ENCODE measurements at places on chromosomes 2 and 18.

GRCh38 chr2:24375349-24376087 lies 15.2 kb upstream of the ITSN2 start:
- DNase-seq: no peak

GRCh38 chr2:240856151-240856980 lies 12.3 kb upstream of the AGXT start:
- DNase-seq: no peak

DNA sequence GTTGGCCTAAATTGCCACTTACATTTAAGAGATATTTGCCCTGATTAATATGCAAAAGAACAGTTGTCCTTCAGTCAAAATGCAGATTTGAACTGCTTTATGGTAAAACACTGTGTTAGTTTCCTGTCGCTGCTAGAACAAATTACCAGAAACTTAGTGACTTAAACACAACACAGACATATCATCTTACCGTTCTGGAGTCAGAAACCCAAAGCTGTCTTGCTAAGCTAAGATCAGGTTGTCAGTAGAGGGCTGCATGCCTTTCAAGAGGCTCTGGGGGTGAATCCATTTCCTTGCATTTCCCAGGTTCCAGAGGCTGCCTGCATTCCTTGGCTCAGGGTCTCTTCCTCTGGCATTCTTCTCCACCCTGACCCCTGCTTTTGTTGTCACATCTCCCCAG lies 149.5 kb downstream of the FAM161A start:
- DNase-seq: no peak

- DNase-seq: no peak
Measured at GRCh38 chr2:42424033-42424432, 63.0 kb upstream of the COX7A2L start.

GRCh38 chr2:110807522-110807921 lies 75.1 kb downstream of the ACOXL start:
- DNase-seq: no peak

DNA sequence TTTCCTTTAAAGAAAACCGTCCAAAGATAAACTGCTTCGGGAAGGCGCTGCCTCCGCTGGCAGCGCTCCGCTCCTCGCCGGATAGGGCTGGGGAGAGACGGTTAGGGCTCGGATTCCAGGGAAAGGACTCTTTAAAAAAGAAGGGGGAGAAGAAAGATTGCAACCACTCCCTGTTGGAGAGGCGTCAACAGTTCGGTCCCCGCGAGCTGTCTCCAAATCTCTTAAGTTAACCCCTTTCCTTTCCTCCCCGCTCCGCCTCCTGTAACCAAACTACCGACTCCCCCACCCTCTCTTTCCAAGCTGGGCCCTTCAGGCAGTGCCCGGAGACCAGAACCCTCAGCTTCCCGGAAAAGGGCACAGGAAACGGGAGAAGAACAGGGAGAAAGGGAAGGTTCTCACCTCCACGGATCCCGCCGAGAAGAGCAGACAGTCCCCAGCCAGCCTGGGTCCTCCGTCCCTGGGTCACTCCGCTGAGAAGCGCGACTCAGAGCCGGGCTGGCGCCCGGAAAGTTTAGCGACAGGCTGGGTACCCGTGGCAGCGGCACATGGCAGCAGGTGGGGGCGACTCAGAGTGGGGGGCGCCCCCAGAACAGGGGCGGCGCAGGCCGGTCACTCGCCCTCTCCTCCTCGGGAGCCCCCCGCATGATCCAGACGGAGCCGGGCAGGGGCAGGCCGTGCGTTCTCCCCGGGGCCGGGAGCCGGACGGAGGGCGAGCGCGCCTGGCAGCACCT lies 675 bp downstream of the FZD5 start:
- peak; percentile 15 for DNase-seq
